Fibroblast of skin of scalp (primary cell): ENCODE measurements at places on chromosomes 7 and 10.

GRCh38 chr10:126315494-126316177 is 72.6 kb downstream of the ADAM12 start:
- peak; percentile 81 for DNase-seq

GRCh38 chr7:110224643-110225042 is 866.3 kb upstream of the LRRN3 start:
- DNase-seq = no peak

GRCh38 chr10:46520941-46521340 is 35.5 kb downstream of the GPRIN2 start:
- DNase-seq = peak; percentile 65

DNA sequence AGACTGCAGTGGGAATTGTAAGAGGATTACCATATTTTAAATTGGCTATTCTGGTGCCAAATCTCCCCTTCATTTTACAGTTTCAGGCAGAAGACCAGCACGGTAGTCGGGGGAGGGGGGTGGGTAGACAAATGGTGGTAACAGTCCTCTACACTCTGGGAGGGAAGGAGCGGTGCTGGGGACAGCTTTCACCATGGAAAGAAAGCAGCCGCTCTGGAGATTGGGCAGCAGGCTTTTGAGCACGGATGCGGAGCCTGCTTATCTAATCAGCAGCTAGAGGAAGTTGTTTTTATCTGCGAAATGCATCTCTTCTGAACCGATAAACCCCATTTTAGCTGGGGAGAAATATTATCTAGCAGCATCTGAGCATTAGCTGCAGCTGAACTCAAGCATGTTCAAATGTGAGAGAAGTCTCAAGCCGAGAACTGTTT is 28.7 kb downstream of the IKZF1 start:
- no peak for DNase-seq

GRCh38 chr10:17585016-17585415 is 32.2 kb downstream of the HACD1 start:
- DNase-seq = no peak

DNA sequence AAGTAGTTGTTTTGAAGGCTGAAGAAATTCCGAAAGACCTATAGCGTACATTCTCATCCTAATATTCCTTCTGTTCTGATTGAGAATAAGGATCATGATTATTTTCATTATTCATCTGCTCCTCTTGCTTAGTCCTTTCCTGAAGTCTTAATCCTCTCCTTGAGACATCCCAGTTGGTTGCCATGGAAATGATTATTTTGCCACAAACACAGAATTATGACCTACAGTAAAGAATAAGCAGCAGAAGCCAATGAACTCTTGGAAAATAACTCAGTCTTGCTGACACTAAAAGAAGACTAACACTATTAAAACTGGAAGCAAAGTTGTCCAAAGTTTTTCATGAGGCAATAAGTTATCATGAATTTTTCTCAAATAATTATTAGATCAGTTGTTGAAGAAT is 47.8 kb upstream of the JAZF1 start:
- no peak for DNase-seq

GRCh38 chr10:821322-821721 is 110.2 kb downstream of the LARP4B start:
- DNase-seq = peak; percentile 36

GRCh38 chr7:113083132-113083815 is 3.4 kb downstream of the GPR85 start:
- DNase-seq = no peak

GRCh38 chr10:125392609-125393008 is 232.2 kb upstream of the CTBP2 start:
- peak; percentile 69 for DNase-seq

- DNase-seq = no peak
Measured at GRCh38 chr10:8312079-8312478, 257.6 kb downstream of the GATA3 start.

GRCh38 chr7:134458341-134458805 is 527 bp downstream of the AKR1B1 start:
- DNase-seq = peak; percentile 58

GRCh38 chr10:127196282-127197153 is at the start of gene INSYN2A:
INSYN2A (minus strand) TSS chr10:127196591; CDS start chr10:127176395, 20,196 bp downstream.
- peak; percentile 64 for DNase-seq

DNA sequence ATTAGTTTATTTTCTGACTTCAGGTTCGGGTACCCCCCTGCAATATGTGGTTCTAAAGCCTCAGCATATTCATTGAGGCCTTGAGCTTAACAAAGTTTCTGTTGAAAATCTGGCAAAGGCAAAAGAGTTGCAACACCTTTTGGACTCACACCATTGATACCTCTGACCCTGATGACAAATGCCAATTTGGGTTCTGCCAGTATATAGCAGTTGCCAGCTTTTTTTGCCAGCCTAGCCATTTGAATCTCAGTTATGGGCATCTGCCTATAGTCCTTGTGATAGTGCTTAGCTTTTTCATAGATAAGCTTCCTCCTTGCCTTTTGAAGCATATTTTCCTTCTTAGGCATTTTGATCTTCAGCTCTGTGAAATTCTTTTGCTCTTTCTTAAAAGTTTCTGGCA is 31.9 kb downstream of the LIPJ start:
- no peak for DNase-seq

DNA sequence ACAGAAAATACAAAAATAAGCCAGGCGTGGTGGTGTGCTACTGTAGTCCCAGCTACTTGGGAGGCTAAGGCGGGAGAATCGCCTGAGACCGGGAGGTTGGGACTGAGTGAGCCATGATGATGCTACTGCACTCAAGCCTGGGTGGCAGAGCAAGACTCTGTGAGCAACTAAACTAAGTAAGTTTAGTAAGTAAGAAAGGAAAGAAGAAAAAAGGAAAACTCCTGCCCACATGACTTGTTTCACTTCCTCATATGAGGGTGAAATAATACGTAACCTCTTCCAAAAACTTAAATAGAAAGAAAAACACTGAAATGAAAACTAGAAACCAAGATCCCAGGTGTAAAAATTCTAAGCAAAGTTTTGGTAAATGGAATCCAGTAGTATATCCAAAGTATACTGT is 79.6 kb downstream of the LARP4B start:
- no peak for DNase-seq

DNA sequence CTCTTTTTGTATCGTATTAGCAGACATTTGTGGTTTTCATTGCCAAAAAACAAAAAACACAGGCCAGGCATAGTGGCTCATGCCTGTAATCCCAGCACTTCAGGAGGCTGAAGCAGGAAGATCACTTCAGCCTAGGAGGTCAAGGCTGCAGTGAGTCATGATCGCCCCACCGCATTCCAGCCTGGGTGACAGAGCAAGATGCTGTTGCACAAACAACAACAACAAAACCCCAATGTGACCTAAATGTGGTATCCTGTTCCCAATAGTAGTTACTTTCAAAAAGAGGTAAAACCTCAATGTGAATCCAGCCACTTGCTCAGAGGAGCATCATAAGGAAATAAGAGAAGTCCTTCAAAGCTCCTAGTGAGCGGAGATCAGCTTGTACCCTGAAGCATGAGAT is 45.8 kb upstream of the SKAP2 start:
- no peak for DNase-seq

GRCh38 chr7:408751-409311 is 110.8 kb downstream of the PDGFA start:
- no peak for DNase-seq

DNA sequence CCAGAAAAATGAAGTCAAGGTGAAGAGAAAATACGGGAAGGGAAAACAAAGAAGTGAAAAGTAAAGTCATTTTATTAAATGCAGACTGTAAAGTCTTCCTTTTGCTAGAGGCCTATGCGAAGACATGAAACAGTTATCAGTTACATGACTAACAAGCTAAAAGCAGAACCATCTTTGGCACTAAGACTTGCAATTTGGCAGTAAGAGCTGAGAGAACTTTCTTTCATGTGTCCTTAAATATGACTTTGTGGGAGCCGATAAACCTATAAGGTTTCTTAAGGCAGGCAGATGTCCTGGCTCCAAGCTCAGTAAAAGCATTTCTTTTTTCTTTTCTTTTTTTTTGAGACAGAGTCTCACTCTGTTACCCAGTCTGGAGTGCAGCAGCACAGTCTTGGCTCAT is 10.4 kb downstream of the ANLN start:
- DNase-seq = no peak

GRCh38 chr7:112938863-112939573 is 147.6 kb downstream of the GPR85 start:
- peak; percentile 56 for DNase-seq

DNA sequence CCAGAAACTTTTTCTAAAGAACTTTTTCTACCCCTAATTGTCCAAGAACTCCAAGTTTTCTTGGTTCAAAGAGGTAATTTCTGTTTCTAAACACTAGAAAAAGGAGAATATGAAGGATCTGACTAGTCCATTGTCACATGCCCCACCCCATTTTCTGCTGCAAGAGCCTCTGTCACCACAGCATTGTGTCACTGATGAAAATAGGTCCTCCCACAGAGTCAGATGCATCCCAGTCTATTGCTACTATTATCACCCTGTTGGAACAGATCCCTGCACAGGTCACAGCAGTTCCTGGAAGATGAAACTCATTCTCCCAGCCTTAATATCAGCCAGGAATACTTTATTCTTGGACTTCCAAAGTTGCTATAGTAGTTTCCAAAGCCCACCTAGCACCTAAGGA is 7.5 kb upstream of the CFTR start:
- no peak for DNase-seq

DNA sequence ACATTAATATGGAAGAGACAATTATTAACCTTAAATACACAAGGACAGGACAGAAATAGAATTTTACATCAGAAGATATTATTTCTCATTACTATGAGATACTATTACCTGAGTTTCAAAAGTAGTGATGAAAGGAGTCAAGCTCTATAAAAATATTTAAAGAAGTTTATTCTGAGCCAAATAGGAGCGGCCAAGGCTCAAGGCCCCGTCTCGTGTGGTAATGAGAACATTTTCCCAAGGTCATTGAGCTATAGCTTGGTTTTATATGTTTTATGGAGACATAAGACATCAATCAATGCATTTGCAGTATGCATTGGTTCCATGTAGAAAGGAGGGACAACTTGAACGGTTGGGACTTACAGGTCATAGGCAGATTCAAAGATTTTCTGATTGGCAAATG is 29.4 kb upstream of the ZMYND11 start:
- DNase-seq = no peak

- no peak for DNase-seq
Measured at GRCh38 chr10:91931526-91932190, 8.1 kb downstream of the BTAF1 start.

DNA sequence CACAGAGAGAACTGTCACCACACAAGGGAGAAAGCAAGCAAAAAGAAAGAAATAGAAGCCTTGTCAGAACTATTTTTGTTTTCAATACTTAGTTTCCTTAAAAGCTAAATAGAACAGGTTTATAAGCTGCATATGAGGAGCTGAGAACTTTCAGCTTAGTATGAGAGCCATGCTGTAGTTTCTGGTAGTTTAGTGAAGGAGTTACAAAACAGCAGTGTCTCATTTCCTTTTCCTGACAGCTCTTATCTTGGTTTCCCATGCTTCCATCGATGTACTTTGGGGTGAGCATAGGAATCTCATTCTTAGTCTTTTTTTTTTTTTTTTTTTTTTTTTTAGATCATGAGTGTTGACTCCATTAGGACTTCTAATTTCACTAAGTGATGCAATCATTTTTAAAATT is 8.6 kb upstream of the CHRM2 start:
- DNase-seq = no peak

DNA sequence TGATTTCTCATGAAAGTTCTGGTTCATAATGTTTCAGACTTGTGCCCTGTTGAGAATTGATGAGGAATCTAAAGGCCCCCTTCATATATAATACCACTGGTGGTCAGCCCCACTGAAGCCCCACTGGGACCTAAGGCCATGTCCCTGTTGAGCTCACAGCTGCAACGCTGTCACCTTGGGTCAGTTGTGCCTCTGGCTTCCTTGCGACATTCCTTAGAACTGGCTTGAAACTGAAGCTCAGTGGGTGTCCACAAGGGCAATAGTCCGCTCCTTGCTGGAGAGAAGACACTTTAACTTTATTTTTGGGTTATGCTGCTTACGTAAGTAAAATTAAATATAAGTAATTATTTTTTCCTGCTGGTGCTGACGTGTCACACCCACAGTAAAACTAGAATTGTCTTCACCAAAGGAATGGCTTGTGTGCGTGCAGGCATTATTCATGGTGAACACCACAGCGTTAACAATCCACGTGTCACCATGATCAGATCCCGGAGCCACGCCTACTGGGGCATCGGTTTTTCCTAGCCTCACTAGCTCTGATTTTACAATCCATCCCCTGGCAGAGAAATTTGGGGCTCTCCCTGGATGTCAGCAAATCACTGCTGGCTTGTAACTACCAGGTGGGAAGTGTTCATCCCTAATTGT is 66.5 kb downstream of the BICC1 start:
- DNase-seq = peak; percentile 10

GRCh38 chr7:120407010-120407409 is 134.0 kb downstream of the KCND2 start:
- no peak for DNase-seq

- peak; percentile 42 for DNase-seq
Measured at GRCh38 chr7:137801003-137801402, 45.8 kb downstream of the DGKI start.

- no peak for DNase-seq
Measured at GRCh38 chr7:96903906-96904305, 101.4 kb upstream of the DLX6 start.

- no peak for DNase-seq
Measured at GRCh38 chr7:4445777-4446176, 236.3 kb upstream of the FOXK1 start.

- DNase-seq = peak; percentile 67
Measured at GRCh38 chr7:149625340-149625946, 127.8 kb upstream of the ZNF746 start.

- DNase-seq = peak; percentile 60
Measured at GRCh38 chr10:4086131-4086898, 301.3 kb upstream of the KLF6 start.

DNA sequence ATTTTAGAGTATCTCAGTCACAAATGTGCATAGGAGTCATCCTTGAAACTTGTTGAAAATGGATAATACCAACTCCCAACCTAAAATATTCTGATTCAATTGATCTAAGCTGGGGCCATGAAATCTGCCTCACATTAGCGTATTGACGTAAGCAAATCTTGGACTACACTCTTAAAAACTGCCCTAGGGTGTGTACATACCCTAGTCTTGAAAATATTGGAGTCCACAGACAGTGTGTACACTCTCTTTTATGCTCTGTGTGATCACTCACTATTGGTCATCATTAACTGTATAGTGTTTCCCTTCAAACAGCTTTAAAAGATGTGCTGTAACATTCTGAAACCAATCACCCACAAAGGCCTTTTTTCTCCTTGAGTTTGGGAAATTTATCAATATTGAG is 102.9 kb upstream of the FERD3L start:
- peak; percentile 5 for DNase-seq

DNA sequence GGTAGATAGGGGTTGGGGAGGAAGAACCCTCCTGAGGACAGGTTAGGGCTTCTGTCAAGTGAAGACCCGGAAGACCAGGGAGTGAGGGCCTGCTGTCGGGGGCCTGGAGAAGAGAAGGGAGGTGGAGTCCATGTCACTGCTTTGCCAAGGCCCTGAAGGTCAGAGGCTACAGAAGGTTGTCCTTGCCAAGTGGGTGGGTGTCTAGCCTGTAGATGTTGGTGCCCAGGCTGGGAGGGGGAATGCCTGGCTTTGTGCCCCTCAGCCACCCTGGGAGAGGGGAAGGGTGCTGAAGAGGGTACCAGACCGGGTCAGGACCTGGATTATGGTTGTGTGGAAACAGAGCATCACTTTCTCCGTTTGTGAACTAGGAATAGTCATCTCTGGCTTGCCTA is 67.2 kb upstream of the AQP1 start:
- DNase-seq = no peak
